ENCODE measurements at places on chromosomes 7 and 10. TPM values are rescaled to one million over a fixed set of nuclear protein-coding genes. Genes with fewer than 3 reads are reported as not detected.

GRCh38 chr7:99601656-99602310 is 3.7 kb downstream of the TMEM225B start:
- no peaks in the 10 kb centered on the region for H3K36me3 ChIP-seq
- DNase-seq: no peak
- H3K4me1 ChIP-seq: no peaks in the 10 kb centered on the region
- H3K27me3 ChIP-seq: no peaks in the 10 kb centered on the region

GRCh38 chr10:2886662-2887061 is 180.7 kb upstream of the PFKP start:
- no peaks in the 10 kb centered on the region for H3K36me3 ChIP-seq
- H3K4me3 ChIP-seq: no peak overlapping the region
- peaks cover 3% of the 10 kb centered on the region for H3K4me1 ChIP-seq
- DNase-seq: no peak

- H3K4me3 ChIP-seq: no peak overlapping the region
- H3K27me3 ChIP-seq: no peaks in the 10 kb centered on the region
Measured at GRCh38 chr7:44136731-44137130, 4.4 kb downstream of the MYL7 start.

DNA sequence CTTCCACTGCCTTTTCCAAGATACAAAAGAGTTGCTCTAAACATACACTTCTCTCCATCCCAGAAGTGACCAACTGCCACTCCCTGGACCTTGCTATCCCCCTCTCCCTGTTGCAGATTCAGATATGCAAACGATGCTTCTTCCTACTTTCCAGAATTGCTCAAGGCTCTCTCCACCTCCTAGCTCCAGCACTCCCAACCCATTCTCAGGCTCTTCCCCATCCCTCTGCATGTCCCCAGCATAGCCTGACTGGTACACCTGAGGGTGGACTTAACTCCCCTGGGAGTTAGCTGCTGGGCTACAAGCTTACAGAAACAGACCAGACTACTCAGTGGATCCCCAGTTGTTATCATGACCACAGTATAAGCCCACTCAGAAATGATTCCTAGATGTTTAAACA is 27.6 kb downstream of the MKRN1 start:
- peaks cover 34% of the 10 kb centered on the region for H3K4me1 ChIP-seq
- peak overlapping the region; percentile 20 for H3K27ac ChIP-seq
- H3K4me3 ChIP-seq: no peak overlapping the region

Gene HKDC1
- 0.30 TPM for total RNA-seq

Gene PDZD7
- total RNA-seq: 0.28 TPM

DNA sequence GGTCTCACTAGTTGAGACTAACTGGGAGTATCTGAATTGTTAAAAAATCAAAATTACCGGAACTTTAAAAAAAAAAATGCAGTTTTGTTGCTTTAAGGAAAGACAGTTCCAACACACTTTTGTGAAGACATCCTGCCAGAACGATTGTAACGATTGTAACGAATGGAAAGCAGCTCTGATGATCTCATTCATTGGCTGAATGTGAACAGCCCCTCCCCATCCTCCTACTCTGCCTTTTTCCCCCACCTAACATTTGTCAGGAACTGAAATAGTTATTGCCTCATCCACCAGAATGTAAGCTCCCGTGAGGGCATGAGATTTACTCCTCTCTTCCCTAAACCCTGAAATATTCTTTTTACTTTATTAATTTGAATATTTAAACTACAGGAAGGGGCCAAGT is 23.1 kb upstream of the ZC3HAV1L start:
- H3K27me3 ChIP-seq: no peaks in the 10 kb centered on the region
- H3K27ac ChIP-seq: peak overlapping the region; percentile 87
- H3K4me3 ChIP-seq: no peak overlapping the region
- H3K36me3 ChIP-seq: peaks cover 76% of the 10 kb centered on the region

Gene ARHGEF35
- total RNA-seq: 5.1 TPM

GRCh38 chr7:158431941-158432347 is 155.7 kb downstream of the PTPRN2 start:
- H3K27ac ChIP-seq: no peak overlapping the region
- DNase-seq: no peak
- H3K36me3 ChIP-seq: no peaks in the 10 kb centered on the region
- H3K4me1 ChIP-seq: peaks cover 2% of the 10 kb centered on the region
- H3K4me3 ChIP-seq: no peak overlapping the region

Gene RGS10
- 191 TPM for total RNA-seq

DNA sequence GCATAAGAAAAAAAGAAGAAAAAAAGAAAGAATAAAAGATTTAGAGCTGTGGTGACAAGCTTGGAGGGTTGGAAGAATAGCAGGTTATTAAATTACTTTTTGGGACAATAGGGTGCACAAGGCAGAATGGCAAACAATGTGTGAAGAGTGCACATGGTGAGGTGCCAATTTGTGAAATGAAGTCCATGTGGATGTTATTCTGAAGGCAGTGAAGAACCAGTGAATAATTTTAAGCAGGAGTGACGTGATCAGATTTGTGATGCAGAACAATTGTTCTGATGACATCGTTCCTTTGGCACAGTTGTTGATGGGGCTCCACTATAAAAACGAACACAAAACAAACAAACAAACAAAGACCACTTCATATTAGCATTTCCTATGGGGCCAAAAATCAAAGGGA is 700.3 kb downstream of the NRG3 start:
- no peak overlapping the region for H3K4me3 ChIP-seq
- no peak overlapping the region for H3K27ac ChIP-seq
- no peaks in the 10 kb centered on the region for H3K27me3 ChIP-seq

DNA sequence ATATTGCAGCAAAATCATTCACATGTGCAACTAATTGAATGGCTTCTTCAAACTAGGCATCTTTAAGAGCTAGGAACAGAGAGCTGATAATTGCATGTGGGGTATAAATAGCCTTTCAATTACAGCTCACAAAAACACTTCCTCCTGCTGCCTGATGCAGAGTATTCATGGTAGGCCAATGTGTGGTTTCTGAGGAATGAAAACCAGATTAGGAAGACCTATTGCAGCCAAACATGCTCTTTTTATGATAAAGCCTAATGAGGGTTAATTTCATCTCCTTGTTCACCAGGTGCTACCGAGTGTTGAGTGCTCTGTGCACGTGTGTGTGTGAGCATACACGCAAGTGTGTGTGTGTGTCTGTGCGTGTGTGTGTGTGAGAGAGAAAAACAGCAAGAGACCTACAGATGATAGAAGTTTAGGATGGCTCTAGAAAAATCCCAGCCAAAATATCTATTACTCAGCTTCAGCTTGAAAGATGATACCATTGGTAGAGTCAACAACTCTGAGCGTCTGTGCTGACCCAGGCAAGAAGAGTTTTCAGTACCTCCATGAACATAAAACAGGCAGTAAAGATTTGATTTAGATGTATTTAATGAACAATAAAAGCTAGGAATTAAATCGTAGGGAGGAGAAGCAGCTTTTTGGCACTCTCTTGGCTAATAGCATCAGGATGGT is 448.5 kb upstream of the ANKRD30A start:
- H3K27me3 ChIP-seq: no peaks in the 10 kb centered on the region
- no peak for DNase-seq
- H3K27ac ChIP-seq: no peak overlapping the region
- no peak overlapping the region for H3K4me3 ChIP-seq
- no peaks in the 10 kb centered on the region for H3K4me1 ChIP-seq

Gene GAD2
- not detected for total RNA-seq

Gene UTF1
- not detected for total RNA-seq

GRCh38 chr10:27369880-27370279 is 129.3 kb upstream of the ACBD5 start:
- no peak for DNase-seq
- H3K27ac ChIP-seq: no peak overlapping the region
- no peak overlapping the region for H3K4me3 ChIP-seq
- H3K27me3 ChIP-seq: peaks cover 2% of the 10 kb centered on the region
- no peaks in the 10 kb centered on the region for H3K36me3 ChIP-seq

DNA sequence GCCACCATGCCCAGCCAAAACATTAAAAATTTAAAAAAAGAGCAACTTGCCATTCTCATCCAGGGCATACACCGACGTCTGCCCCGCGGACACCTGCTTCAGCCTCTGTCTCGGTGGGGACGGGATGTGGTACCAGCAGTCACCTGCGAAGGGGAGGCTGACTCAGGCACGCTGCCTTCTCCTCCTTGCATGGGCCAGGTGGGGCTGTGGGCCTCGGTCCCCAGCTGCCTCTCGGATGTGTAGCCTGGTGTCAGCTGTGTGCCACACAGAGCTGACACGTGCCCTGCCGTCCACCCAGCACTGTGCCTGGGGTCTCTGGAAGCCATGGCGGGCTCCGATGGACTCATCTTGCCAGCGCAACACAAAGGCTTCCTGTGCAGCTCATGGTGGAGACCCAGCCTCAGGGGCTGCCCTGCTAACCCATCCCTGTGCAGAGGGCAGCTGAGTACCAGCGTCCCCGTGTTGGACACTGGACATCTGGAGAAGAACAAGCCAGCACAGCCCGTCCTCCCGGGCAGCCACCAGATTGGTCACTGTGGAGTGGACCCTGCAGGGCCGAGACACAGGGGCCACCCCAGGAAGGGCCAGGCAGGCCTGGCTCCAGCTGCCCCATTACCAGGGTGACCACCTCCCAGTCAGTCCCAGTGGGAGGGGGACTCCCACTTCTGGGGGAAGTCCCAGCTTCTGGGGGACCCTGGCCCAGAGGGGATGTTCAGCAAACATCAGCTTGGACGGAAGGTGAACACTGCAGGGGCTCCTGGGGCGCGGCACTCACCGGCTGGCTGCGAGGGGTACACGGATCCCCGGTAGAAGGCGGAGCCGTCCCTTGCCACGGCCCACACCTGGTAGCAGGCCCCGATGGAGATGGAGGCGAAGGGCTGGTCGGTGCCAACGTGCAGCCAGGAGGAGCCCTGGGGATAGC is 10.6 kb downstream of the BHLHA15 start:
- no peak overlapping the region for H3K4me3 ChIP-seq
- H3K36me3 ChIP-seq: peaks cover 5% of the 10 kb centered on the region
- H3K27me3 ChIP-seq: no peaks in the 10 kb centered on the region
- H3K4me1 ChIP-seq: peaks cover 14% of the 10 kb centered on the region

DNA sequence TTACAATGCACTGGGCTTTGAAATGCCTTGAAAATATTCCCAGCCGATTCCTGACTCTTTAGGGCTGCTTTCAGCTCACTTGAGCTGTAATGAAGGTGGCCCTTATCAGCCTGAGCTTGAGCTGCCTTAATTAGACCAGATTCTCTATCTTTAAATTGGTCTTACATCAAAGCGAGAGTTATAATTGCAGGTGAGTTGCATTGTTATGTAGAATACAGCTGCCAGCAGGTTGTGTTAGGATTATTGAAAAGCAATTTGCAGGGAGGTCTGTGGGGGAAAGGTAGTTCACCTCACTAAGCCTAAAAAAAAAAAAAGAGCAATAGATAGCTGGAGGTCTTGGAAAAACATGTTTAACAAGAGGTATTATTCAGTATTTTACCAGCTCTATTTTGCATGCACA is 142.2 kb upstream of the HABP2 start:
- no peaks in the 10 kb centered on the region for H3K36me3 ChIP-seq
- H3K27me3 ChIP-seq: peaks cover 5% of the 10 kb centered on the region
- H3K4me3 ChIP-seq: no peak overlapping the region
- no peak overlapping the region for H3K27ac ChIP-seq
- H3K4me1 ChIP-seq: no peaks in the 10 kb centered on the region

DNA sequence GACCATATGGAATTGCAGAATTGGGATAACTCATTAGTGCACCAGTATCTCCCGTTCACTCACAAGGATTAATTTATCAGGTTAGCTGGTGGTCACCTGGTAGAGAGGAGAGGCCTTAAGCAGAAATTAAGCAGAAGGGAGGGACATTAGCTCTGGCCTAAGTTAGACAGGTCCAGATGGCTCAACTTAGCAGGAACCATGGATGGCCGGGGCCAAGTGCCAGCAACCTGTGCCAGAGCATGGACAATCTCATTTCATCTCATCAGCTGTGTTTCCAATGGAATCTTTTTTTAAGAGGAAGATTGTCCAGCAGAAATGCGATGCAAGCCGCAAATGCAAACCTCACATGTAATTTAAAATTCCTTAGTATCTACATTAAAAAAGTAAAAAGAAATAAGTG is 82.2 kb downstream of the JCAD start:
- no peak overlapping the region for H3K4me3 ChIP-seq
- DNase-seq: no peak
- H3K36me3 ChIP-seq: no peaks in the 10 kb centered on the region
- peaks cover 14% of the 10 kb centered on the region for H3K27me3 ChIP-seq
- H3K4me1 ChIP-seq: no peaks in the 10 kb centered on the region

DNA sequence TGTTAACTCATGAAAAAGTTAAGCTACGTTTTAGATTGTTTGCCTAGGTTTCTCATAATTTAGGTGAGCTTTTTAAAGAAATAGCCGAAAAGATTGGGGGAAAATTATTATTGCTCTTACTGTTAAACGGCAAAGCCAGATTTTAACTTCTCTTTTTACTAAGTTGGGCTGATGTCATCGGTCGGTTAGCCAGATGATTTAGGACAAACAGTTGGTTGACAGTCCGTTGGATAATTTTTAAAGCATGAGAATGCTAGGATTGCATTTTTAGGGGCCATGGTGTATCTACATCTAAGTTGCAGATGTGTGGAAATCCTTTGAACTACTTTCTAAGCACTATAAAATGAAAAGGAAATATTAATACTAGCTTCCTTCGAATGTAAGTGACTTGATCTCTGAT is 280.9 kb upstream of the AKR1E2 start:
- H3K27ac ChIP-seq: no peak overlapping the region
- no peak for DNase-seq
- H3K36me3 ChIP-seq: no peaks in the 10 kb centered on the region
- H3K27me3 ChIP-seq: peaks cover 18% of the 10 kb centered on the region

- H3K27ac ChIP-seq: peak overlapping the region; percentile 79
- peaks cover 57% of the 10 kb centered on the region for H3K4me1 ChIP-seq
- peak overlapping the region; percentile 38 for H3K4me3 ChIP-seq
- peak; percentile 31 for DNase-seq
Measured at GRCh38 chr10:47207281-47207615, 92.7 kb upstream of the GDF10 start.

GRCh38 chr7:106679153-106679931 is 18.4 kb upstream of the CCDC71L start:
- peak; percentile 27 for DNase-seq
- H3K27me3 ChIP-seq: peaks cover 1% of the 10 kb centered on the region
- no peaks in the 10 kb centered on the region for H3K36me3 ChIP-seq
- H3K4me3 ChIP-seq: no peak overlapping the region

Gene CLDN3
- total RNA-seq: not detected

- no peaks in the 10 kb centered on the region for H3K36me3 ChIP-seq
- no peaks in the 10 kb centered on the region for H3K27me3 ChIP-seq
- H3K4me3 ChIP-seq: no peak overlapping the region
Measured at GRCh38 chr7:20290505-20291111, 40.1 kb upstream of the ITGB8 start.

DNA sequence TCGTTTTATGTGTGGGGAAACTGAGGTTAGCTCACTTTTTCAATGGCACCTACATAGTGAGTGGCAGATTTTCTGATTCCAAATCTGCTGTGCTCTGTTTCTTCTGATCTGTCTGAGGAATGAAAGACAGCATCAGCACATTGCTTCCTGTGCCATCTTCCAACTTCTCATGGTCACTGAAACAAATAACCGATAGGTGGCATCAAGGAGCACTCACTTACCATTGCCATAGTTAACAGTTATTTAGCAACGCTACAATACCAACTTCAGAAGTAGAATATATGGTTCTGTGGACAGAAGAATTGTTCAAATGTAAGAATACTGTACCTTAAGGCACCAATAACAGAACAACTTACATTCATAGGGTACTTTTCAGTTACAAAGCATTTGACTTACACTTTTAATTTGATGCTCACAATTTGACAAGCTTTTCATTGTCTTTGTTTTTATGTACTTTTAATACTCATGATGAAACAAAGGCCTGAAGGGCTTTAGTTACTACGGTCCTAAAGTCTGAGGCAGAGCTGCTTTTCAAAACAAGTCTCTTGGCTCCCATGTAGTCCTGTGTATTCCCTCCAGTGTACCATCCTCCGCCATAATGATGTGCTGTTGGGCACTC is 228.9 kb upstream of the TCF7L2 start:
- no peak for DNase-seq
- H3K4me1 ChIP-seq: no peaks in the 10 kb centered on the region
